ENCODE measurements at places on chromosomes 11 and 22.
A peak's percentile ranks its signal among the peaks of the same experiment; 100 is the strongest.

DNA sequence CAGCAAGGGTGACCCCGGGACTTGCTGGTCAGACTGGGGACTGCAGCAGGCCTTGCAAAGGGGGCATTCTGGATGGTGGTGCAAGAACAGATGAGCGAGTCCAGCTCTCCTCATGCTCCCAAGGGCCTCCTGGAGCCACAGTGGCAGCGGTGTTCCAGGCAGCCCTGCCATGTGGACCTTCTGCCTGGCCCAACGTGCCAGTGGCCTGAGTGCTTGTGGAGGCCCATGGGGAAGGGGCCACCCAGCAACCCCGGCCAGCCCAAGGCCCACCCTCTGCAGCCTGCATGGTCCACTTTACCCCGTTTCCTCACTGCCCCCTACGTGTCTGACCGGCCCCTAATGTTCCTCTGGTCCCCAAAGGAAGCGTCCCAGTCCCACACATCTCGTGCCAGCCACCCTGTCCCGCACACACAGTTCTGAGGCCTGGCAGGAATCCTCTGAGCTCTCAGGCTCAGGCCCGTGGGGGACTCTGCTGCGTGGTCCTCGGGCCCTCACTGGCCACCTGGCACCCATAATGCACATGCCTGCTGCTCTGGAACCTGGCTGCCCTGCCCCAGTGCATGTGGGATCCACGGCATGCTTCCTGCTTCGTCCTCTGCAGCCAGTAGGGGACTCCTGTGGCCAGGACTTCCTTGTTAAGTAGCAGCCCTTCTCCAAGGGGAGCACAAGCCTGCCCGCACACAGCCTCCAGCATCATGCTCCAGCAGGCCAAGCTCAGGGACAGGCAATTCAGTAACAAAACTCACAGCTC is 85.5 kb downstream of the DGCR2 start:
- no peak for DNase-seq

GRCh38 chr11:77379253-77379652 is 77.8 kb upstream of the GDPD4 start:
- no peak for DNase-seq

GRCh38 chr22:44263547-44263946 is 49.2 kb downstream of the SHISAL1 start:
- DNase-seq: no peak

DNA sequence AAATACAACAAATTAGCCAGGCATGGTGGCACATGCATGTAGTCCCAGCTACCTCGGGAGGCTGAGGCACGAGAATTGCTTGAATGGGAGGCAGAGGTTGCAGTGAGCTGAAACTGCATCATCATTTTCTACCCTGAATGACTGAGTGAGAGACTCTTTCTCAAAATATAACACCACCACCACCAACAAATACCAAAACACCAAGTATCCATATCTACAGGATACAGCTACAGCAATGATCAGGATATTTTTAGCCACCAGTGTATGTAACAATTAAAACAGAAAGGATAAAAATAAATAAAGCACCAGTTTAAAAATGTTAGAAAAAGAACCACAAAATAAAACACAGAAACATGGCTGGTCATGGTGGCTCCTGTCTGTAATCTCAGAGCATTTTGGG is 13.2 kb downstream of the A4GALT start:
- no peak for DNase-seq

- DNase-seq: no peak
These were observed 96.1 kb downstream of the SHANK2 start for GRCh38 chr11:71156301-71156700.

DNA sequence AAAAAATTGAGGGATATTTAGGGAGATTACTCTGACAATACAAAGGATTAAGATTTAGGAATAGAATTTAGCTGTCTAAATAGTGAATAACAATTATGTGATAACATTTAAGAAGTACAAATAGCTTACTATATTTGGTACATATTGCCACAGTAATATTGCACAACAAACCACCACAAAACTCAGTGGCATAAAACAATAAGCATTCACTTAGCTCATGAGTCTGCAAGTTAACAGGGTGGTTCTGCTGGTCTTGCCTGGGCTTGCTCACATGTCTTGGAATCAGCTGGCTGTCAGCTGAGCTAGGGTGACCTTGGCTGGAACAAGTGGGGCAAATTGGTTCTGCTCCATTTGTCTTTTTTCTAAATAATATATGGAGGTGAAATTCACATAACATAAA is 115.1 kb downstream of the DCDC1 start:
- no peak for DNase-seq

- no peak for DNase-seq
These were observed 49.3 kb downstream of the CHRDL2 start for GRCh38 chr11:74681686-74682651.

GRCh38 chr11:78420255-78420764 is 2.7 kb upstream of the GAB2 start:
- DNase-seq: no peak

DNA sequence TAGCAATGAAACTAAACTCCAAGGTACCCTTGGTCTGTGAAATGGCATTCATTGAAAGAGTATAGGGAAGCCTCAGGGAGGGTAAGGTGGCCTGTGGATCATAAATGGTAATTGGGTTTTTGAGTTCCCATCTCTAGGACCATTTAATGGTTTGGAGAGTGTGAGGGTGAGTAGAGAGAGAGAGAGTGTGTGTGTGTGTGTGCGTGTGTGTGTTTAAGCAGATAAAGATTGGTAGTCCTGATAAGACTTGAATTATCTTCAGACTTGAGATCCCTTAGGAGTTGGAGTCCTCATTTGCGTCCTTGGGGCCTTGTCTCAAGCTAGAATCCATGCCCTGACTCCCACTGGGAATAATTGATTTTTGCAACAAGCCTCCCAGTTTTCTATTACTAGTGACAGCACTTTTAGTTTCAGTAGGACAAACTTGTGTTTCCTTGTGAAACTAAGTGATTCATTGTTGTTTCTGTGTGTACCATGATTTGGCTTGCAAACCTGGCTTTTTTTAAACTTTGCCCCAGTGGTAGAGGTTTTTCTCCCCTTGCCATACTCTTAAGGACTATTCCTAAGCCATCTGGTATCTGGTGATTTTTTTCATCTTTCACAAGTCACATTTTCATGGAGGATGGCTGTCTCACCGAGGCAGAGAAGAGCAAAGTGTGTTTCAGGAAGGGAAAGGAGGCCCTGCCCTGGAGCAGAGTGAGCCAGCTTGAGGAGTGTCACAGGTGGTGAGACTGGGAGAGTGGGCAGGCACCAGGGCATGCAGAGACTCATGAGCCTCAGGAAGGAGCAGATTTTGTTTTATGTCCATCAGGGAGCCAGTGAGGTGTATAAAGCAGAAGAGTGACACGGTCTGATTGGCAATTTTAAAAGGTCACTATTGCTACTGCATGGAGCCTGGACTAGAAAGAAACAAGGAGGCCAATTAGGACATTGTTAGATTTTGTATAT is 26.7 kb downstream of the ALKBH3 start:
- DNase-seq: no peak

DNA sequence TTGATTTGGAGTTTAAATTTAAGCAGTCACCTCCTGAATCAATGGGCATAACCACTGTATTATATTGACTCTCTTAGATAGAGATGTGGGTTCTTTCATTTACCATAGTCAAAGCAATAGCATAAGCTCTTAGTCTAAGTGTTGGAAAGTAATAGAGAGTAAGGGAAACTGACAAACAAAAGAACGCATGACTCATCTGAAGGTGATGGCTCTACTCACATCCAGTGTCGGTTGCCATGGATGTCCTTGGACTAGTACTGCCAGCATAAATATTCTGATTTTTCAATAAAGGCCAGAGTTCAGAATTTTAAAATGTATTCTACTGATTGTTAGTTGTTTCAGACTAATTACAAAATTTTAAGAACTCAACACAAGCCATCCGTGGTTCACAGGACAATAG is 444.9 kb upstream of the DDI1 start:
- DNase-seq: no peak

DNA sequence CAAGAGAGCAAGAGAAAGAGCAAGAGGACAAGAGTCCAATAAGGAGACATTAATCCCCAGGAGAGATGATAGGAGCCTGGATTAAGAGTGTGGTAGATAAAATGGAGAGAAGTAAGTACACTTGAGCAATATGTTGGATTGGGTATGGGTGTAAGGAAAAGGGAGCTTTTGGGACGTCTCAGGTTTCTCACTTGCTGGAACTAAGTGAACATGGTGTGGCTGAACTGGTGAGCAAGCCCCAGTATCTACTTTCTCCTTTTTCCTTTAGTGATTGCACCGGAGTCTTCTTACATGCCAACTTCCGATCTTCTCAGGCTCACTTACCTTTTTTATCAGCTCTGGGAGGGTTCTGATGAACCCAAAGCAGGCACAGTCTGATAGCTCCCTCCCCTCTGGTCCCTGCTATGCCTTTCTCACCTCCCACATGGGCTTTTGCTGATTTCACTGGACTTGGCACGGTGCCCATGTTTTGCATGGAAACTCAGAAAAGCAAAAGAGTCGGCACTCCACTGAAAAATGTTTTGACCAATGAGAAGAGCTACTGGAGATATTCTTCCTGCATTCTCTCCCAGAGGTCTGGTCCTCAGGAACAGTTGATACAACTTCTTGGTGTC is 14.5 kb upstream of the APLNR start:
- no peak for DNase-seq

- no peak for DNase-seq
These were observed 10.9 kb downstream of the RAB38 start for GRCh38 chr11:88164320-88164719.

DNA sequence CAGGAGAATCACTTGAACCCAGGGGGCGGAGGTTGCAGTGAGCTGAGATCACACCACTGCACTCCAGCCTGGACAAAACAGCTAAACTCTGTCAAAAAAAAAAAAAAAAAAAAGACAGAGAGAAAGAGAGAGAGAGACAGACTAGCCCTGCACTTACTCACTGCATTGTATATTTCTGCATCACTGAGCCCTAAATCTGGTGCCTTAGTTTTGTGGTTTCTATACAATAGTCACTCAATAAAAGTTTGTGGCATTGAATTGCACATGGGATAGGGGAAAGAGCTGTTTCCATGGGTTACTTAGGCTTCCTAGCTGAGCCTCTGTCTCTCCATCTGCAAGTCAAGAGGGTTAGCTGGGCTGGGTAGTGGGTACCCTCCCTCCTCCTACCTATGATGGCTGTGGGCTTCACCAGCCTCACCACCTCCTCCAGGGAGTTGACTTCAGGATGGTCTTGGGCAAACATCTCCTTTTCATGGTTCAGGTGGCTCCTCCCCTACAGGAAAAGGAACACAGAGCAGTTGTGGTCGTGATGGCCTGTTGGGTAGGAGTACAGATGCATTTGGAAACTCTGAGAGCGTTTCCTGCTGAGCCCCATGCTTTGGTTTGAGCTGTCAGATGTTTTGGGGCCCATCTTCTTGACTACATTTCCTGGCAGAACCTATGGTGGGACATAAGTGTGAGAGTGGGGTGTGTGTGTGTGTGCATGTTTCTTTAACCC is 73.2 kb downstream of the CCDC81 start:
- no peak for DNase-seq

DNA sequence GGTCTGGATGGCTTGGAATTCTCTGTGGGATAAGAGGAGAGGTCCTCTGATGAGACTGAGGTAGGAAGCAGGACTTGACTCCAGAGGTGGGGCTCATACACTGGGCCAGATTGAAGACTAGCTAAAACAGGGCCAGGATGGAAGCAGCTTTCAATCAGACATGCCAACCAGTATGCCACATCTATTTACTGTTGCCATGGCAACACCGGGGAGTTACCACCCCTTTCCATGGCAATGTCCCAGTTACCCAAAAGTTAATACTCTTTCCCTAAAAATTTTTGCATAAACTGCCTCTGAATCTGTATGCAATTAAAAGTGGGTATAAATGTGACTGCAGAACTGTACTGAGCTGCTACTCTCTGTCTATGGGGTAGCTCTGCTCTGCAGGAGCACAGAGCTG is 247.5 kb upstream of the ZBED5 start:
- DNase-seq: no peak

DNA sequence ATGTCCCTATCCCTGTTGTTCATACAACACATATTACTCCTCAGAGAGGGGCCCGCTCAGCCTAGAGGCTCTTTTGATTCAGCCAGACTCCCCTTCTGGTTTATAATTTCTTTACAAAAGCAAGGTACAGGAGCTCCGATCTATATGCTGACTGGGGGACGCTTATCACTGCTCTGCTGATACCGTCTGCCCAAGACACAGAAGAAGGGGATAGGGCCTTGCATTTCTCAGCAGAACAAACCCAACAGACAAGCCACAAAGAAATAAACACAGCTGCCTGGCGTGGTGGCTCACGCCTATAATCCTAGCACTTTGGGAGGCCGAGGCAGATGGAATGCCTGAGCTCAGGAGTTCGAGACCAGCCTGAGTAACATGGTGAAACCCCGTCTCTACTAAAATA is 109.9 kb upstream of the AKIP1 start:
- DNase-seq: no peak

DNA sequence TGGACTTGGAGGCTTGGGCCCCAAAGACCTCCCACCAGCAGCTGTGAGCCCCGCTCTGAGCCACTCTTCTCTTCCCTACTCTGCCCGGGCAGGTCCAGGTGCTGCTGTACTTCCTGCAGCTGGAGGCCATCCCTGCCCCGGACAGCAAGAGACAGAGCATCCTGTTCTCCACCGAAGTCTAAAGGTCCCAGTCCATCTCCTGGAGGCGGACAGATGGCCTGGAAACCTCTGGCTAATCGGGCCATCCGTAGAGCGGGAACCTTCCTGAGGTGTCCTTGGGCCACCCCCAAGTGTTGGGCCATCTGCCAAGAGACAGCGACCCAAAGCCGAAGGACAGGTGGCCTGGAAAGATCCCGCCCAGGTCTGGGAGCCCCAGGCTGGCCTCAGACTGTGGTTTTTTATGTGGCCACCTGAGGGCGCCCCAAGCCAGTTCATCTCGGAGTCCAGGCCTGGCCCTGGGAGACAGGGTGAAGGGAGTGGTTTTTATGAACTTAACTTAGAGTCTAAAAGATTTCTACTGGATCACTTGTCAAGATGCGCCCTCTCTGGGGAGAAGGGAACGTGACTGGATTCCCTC is 135.1 kb downstream of the BCR start:
- DNase-seq: peak; percentile 14

DNA sequence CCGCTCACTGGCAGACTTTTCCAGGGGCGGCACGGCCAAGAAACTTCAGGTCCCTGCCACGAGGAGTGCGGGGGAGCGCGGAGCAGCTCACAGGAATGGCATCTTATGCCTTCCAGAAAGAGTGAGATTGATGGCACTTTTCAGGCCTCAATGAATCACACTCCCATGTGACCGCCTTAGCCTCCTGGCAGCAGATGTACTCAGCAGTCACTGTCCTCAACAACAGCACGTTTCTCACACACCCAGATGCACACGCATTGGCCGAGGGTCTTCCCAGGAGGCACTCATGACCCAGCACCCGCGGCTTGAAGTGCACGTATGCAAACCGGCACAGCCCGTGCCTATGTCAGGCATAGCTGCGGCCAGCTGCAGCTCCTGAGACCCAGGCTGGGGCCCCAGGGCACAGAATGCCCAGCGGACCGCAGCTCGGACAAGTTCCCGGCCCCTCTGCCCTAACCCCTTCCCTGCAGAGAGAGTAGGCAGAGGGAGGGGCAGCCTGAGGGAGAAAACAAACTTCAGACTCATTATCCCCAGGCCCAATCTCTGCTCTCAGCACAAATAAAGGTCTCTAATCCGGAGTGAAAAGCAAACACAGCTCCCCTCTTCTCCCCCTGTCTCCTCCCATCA is 48.3 kb downstream of the RPUSD4 start:
- no peak for DNase-seq
